NCI-H1105 treated with DMSO at 0.1 percent for 48 hours (cell line): ENCODE measurements at places on chromosomes 4 and X.

GRCh38 chr4:174324725-174325124 lies 41.0 kb downstream of the CEP44 start:
- DNase-seq = no peak

GRCh38 chr4:128288689-128289106 lies 1.1 kb upstream of the PGRMC2 start:
- peak; percentile 58 for DNase-seq

GRCh38 chr4:114378305-114378903 lies 220.2 kb upstream of the UGT8 start:
- no peak for DNase-seq

- DNase-seq = no peak
These were observed 326.1 kb downstream of the SH3BGRL start for GRCh38 chrX:81527881-81528440.

DNA sequence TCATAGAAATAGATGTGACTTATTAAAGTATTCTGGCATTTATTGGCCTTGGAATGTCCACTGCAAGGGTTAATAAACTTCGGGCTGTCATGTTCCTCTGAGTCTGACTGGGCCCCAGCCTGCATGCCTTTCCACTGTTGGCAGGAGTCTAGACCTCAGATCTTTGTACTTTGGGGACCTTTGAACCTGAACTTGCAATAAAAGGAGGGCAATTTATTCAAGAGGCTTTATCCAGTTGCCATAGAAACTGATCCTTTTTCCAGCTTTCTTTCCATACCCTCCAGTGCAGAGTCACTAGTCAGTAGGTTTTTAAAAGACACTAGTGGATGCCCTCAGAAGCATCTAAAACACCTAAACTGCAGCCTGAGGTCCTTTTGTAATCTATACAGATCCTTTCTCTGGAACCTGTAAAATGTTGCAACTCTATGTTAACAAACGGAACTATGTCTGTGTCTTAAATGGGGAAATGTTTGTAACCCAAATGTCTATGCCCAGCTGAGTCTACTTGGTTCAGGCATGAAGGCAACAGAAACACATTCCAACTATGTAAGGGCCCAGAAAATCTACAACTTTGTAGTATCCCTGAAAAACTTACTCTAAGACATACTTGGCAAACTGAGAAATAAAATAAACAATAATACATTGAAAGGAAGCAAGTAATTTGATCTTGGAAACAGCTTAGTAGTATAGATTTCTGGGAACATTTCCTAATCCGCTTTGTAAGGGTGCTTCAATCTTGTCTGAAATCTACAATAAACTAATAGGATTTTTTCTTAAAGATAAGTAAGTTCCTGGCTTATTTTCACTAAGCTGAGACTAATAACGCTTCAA lies 41.5 kb downstream of the SOWAHB start:
- DNase-seq = no peak

- DNase-seq = no peak
These were observed 35.9 kb upstream of the LRAT start for GRCh38 chr4:154707877-154708276.

- DNase-seq = no peak
These were observed 338.1 kb downstream of the GPAT3 start for GRCh38 chr4:83873996-83874395.

GRCh38 chr4:161538941-161539340 lies 624.9 kb downstream of the FSTL5 start:
- DNase-seq = no peak

GRCh38 chrX:43349363-43349762 lies 306.7 kb upstream of the MAOA start:
- peak; percentile 22 for DNase-seq

DNA sequence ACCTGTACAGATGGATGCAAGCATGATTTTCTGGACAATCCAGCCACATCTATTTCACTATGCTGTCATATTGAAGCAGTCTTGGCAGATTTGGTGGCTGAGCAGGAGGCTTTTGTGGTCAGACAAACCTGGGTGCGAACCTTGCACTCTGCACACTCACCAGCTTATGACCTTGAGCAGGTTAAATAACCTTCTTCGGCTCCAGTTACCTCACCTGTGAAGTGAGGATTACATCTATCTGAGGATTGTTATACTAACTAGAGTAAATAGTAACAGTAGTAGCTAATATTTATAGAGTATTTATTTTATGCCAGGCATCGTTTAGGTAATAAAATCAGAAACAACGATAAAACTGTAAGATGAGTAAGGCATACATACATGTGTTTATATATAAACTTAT lies 150.0 kb downstream of the PPP3CA start:
- DNase-seq = no peak

- DNase-seq = peak; percentile 43
These were observed 9.4 kb downstream of the CHST7 start for GRCh38 chrX:46582966-46583365.

GRCh38 chrX:134679221-134679620 lies 20.9 kb upstream of the PLAC1 start:
- DNase-seq = no peak

DNA sequence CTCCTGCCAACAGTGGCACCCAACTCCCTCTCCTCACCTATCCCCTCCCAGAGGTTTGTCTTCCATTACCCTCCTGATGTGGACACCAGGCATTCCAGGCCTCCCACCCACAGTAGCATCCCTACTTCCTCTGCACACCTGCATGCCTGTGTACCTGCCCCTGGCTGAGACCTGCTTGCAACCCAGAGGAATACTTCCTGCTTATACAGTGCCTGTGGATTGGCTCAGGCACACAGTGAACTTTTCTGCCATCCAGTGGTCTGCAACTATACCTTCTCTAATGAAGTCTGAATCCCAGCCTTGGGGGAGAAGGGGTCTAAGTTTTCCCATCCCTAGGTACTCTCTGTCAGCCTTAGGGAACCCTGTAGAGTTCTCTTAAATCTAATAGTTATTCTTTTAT lies 169.9 kb downstream of the IQCM start:
- no peak for DNase-seq

DNA sequence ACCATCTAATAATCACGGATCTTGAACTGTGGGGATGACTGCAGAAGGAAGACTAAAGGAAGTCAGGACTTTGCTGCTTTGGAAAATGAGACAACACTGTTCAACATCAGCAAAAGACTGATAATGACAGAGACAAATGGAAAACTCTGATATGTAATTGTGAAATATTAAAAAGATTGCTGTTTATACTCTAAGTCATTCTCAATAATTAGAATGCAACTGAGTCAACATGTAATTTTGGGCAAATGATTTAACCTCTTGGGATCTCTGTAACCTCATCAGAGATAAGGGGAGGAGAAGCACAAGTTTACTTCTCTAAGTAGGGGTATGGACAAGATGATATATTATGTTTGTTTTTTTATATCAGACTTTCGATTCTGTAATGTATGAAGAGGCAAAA lies 121.9 kb downstream of the GASK1B start:
- DNase-seq = no peak

DNA sequence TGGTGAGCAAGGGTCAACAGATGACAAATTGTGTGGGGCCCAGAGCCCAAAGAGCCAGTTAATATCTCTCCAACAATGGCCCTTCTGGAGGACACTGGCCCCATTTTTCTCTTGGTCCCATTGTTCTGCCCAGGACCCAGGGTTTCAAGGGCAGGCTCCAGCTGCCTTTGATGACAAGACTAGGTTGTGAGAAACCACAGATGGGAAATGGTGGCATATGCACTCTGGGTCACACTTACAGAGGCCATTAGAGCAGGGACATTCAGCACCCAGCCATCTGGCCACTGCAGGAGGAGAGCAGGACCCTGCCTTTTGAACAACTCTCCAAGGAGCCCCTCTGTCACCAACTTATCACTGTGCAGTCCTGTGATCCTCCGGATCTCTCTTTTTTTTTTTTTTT lies 49.7 kb upstream of the KIAA1210 start:
- DNase-seq = no peak

GRCh38 chr4:123288309-123289025 lies 108.1 kb upstream of the SPRY1 start:
- DNase-seq = no peak

DNA sequence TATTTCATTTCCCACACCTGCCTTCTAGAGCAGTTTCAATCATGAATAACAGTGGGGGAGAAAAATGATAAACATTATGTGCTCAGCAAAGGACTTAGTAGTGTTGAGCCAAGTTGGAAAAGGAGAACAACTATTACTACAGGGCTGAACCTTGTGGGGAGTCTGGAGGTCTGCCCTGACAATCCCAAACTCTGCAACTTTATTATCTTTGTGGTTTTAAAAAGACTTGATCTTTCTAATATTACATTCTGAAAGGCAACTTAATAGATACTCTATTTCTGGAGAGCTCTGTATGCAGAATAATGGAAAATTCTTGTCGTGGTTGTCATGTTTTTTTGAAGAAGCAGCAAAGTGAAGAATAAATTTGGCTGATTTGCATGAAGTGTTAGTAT lies 116.1 kb downstream of the SPCS3 start:
- no peak for DNase-seq

DNA sequence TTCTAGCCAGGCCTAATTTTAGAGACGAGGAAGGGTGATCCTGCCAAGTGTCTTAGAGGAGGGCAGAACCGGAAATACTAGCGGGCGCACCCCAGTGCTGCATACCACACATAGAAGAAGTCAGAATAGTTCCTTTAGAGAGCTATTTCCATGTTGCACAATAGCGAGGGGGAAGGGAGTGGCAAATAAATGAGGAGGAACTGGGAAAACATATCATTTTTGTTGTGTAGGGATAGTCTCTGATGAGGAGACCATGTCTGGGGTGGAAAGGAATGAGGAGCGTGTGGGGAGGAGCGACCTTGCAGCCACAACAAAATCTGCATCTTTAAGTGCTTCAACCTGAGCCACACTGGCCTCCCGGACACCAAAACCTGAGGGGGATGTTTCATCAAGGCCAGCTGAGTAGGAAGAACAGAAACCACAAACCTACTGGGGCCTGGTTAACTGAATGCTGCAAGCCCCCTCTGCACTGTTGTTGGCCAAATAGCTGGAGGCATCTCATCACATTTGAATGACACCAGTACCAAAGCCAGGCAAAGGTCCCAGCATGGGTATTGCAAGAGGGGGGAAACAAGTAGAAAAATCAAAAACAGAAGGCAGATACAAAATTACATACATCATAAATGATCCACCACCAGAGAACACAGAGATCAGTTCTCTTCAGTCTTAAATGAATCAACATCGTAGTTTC lies 26.7 kb upstream of the C1QTNF7 start:
- no peak for DNase-seq

GRCh38 chr4:127214016-127214415 lies 418.7 kb upstream of the INTU start:
- no peak for DNase-seq
